ENCODE measurements at places on chromosomes 16 and 17.
A peak's percentile ranks its signal among the peaks of the same experiment; 100 is the strongest.

DNA sequence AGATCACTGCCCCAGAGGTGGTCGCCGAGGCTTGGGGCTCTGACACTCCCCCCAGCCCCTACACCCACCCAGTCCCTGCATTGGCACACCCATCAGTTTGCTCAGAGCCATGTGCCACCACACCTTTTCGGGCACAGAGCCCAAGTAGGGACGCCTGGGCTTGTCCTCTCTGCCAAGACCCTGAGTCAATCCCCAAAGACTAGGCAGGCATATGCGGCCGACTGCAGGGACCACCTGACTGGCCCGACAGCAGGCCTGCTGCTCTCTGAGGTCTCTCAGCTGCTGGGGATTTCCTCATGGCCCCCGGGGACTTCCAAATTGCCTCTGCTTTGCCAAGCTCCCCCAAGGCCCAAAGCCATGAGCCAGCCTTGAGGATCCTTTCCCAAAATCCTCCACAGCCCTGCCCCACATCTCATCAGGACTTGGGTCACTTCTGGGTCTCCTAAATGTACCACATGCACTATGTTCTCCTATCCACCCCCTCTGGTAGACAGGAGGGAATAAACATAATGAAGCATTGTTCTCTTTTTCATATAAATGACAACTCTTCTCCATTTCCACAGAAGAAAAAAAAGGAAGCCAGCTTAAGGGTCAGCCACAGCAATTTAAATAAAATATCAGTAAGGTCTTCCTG lies 30.6 kb downstream of the MYO18A start:
- DNase-seq = no peak

- no peak for DNase-seq
These were observed 3.7 kb upstream of the ERN1 start for GRCh38 chr17:64133546-64134215.

DNA sequence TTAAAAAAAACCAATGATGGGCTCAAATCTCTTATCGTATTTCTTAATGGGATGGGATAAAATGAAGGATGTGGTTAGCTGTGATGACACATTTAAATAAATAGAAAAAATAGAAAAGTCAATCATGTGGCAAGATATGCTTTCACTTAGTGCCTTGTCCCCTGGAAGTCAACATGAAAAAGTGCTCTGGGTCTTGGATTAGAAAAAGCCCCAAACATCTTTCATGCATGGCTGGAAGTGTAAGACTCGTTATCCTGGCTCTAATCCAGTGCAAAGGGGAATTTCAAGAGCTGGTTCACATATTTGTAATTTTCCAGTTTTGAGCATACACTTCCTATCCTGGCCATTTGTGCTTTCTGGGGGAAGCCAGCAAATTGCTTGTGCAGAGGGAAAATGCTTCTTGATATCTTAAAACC lies 160.9 kb downstream of the MAP2K6 start:
- no peak for DNase-seq

GRCh38 chr16:16830401-16830800 lies 451.5 kb downstream of the NPIPA7 start:
- DNase-seq = no peak

DNA sequence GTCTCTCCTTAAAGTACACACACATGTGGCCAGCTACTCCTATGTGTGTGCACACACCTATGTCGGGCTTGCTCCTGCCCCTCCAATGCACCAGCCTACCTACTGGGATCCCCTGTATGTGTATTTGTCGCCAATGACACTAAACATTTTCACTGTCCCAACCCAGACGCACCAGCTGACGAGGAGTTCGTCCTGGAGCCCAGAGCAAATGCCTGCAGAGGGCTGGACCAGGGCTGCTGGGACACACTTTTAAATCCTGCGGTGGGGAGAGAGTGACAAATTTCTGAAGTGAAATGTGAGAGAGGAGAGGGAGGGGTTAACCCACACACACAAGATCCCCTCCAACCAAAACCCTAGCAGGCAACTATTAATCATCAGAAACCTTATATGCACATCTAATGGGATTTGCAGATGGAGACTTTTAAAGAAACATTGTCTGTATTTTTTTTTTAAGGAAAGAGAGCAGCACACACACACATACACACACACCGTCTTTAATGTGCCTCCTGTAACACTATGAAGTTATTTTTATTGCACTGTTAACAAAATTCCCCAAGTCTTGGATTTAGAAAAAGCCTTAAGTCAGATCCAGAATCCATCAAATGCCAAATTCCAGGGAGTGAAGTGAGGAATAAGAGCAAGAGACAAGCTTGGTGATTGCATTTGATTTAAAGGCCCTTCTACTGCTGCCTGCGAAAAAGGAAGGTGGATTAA lies at the start of gene MEOX1:
TSS of gene MEOX1 (minus strand) at position 224 of the 714 bp plus-strand sequence. CDS start 388 bp downstream, outside the sequence.
- DNase-seq = peak; percentile 27

Measured in stimulated activated naive CD4-positive, alpha-beta T cell treated with Interleukin-2 at 50 U/mL for 16 hours (primary cell).